ENCODE measurements at places on chromosomes 7 and 10.
A peak's percentile ranks its signal among the peaks of the same experiment; 100 is the strongest.

GRCh38 chr10:99883523-99883922 is 101.1 kb downstream of the ABCC2 start:
- DNase-seq: no peak

- no peak for DNase-seq
These were observed 705.1 kb downstream of the SUGCT start for GRCh38 chr7:40839881-40840280.

DNA sequence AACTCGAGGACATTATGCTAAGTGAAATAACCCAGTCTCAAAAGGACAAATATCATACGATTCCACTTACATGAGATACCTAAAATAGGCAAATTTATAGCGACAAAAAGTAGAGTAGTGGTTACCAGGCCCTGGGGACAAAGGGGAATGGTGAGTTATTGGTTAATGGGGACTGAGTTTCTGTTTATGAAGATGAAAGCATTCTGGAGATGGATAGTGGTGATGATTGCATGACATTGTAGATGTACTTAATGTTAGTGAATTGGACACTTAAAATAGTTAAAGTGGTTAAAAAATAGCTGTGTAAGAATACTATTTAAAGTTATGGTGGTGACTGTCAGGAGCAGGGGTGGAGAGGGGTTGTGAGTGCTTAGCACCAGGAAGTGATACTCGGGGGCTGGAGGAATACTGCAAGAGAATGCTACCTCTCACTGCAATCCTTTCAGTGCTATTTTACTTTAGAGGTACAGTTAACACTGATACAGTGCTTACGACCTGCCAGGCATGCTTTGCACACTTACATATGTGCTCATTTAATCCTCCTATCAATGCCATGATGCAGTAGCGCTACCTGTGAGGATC is 16.7 kb upstream of the TEX36 start:
- DNase-seq: no peak

DNA sequence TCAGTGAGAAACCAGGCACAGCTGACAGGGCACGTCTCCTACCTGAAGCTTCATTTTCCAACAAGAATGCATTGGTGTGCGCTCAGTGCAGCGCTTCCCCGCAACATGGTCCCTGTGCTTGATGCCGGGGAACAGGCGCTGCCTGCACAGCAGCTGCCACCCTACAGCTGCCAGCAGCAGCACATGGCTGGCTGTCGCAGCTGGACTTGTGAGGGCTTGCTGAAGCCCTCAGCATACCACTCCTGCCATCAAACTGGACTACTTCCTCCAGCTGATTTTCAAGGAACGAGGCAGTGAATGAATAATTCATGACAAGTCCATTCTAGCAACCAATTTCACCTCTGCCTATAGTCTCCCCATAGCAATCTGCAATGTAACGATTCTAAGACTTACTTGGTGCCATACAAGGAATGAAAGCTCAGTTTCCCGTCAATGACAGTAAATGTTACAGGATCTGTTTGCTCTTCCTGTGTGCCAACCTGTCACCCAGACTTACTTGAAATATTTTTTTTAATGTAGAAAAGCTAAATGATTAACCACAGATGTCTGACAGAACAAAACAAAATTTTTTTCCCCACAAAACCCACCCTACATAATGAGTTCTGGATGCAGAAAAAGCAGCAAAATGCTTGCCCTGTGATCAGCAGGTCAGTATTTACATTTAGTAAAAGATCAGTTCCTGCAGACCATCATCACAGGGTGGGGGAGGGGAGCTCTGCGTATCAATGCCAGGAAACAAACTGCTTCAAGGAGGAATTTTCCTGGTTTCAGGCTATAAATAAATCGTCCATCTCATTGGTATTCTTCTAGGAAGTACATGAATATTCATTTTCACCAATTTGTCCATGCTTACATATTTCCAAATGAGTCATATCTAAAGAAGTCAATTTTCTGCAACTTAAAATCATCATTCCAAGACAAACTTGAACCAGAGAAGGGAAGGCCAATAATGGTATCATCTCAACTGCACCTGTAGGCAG is 140.6 kb downstream of the ALOX5 start:
- DNase-seq: no peak

DNA sequence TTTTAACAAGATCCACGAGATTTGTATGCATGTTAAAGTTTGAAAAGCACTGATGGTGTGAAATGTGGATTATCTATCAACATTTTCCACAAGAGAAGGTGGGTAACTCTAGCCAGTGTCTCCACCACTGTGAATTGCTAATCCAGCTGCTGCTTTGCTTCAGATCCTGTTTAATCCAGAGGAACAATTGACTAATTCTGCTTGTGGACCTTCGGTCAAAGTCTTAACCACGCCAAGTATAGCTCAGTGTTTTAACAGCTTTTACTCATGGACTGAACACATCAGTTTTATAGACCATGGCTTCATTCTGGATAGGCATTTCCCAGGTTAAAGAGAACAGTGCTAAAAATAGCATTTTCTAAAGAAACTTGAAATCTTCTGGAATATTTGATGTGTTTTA is 23.5 kb downstream of the ADK start:
- no peak for DNase-seq

- DNase-seq: peak; percentile 76
These were observed 149.5 kb downstream of the ARID5B start for GRCh38 chr10:62050893-62051433.

GRCh38 chr7:51198654-51199053 is 118.0 kb downstream of the COBL start:
- DNase-seq: no peak

Data from activated CD4-positive, alpha-beta T cell treated with anti-CD3 and anti-CD28 coated beads, Interleukin-2, amount 50 U/mL, for 4 hours (primary cell).